ENCODE measurements at places on chromosomes 2 and 18.

- no peak for DNase-seq
Measured at GRCh38 chr2:49978341-49978740, 824.0 kb upstream of the FSHR start.

DNA sequence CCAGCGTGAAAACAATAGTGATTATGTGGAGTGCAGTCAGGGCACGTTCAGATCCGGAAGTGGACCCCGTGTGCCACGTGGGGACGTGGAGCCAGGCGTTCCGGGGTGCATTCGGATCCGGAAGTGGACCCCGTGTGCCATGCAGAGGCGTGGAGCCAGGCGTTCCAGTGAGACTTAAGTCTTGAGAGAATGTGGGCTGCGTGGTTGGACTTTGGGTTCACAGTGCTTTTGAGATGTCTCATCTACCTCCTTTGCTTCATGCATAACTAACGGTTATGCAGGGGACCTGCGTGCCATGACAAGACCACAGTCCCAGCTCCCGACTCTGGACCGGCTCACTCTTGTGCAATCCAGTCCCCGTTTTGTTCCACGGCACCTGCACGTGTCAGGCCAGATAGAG is 28.8 kb downstream of the CTDP1 start:
- DNase-seq: no peak

DNA sequence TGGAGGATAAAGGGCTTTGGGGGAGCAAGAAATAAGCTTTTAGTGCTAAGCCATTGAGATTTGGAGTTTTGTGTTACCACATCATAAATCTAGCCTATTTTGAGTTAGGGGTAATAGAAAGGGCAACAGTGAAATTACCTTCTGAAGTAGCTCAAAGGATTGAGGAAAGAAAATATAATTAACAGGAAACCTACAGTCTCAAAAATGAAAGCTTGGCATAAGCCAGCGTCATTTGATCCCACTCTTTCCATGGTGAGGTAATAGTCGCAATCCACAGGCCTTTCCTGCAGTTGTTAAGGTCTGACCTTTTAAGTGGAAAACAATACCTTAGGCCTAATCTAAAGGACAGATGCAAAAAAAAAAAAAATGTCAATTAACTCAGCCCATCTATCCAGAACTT is 182.7 kb downstream of the UXS1 start:
- DNase-seq: no peak

DNA sequence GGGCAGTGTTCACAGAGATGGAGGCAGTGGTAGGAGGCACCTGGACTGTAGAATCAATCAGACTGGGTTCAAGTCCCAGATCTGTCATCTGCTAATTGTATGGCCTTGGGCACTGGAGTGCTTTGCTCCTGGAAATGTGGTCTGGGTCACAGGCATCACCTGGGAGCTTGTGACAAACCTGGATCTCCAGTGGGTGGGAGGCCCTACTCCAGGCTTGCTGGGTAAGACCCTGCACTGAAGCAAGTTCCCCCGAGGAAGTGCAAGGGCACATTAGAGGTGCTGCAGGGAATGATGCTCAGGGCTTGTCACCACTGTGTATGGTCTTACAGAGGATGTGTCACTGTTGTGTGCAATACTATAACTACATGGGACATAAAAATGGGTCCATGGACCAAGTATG is 220.5 kb upstream of the ID2 start:
- no peak for DNase-seq

DNA sequence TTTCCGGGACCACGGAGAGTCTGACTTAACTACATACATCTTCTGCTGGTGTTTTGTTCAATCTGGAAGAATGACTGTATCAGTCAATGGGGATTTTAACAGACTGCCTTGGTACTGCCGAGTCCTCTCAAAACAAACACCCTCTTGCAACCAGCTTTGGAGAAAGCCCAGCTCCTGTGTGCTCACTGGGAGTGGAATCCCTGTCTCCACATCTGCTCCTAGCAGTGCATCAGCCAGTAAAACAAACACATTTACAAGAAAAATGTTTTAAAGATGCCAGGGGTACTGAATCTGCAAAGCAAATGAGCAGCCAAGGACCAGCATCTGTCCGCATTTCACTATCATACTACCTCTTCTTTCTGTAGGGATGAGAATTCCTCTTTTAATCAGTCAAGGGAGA is 23.1 kb downstream of the ICOS start:
- no peak for DNase-seq

- peak; percentile 67 for DNase-seq
Measured at GRCh38 chr18:6414723-6415417, at the start of gene L3MBTL4. Gene L3MBTL4 (minus strand): TSS chr18:6414911. CDS start chr18:6311625, 103,286 bp downstream.

GRCh38 chr2:240437861-240438809 is 2.7 kb downstream of the GPC1 start:
- peak; percentile 63 for DNase-seq

- DNase-seq: peak; percentile 83
Measured at GRCh38 chr2:26412091-26412673, 10.5 kb downstream of the DRC1 start.

- no peak for DNase-seq
Measured at GRCh38 chr2:222577341-222577740, 78.6 kb downstream of the FARSB start.

GRCh38 chr2:54535599-54536195 is 79.6 kb downstream of the SPTBN1 start:
- peak; percentile 89 for DNase-seq

GRCh38 chr2:86623043-86623493 is 597 bp downstream of the RNF103 start:
- peak; percentile 80 for DNase-seq

GRCh38 chr2:46814160-46814961 is 101.2 kb downstream of the MCFD2 start:
- DNase-seq: peak; percentile 87

DNA sequence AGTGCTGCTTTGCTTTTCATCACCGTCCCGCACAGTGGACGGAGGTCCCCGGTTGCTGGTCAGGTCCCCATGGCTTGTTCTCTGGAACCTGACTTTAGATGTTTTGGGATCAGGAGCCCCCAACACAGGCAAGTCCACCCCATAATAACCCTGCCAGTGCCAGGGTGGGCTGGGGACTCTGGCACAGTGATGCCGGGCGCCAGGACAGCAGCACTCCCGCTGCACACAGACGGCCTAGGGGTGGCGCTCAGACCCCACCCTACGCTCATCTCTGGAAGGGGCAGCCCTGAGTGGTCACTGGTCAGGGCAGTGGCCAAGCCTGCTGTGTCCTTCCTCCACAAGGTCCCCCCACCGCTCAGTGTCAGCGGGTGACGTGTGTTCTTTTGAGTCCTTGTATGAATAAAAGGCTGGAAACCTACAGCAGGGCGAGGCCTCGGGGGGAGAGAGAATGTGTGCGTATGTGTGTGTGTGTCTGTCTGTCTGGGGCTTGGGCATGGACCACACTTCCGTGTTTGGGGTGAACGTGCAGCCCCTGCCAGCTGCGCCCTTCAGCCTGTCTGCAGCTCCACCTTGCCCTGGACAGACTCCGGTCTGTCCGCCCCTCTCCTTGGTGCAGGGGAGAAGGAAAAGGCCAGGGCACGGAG is 32.3 kb downstream of the GPC1 start:
- no peak for DNase-seq

DNA sequence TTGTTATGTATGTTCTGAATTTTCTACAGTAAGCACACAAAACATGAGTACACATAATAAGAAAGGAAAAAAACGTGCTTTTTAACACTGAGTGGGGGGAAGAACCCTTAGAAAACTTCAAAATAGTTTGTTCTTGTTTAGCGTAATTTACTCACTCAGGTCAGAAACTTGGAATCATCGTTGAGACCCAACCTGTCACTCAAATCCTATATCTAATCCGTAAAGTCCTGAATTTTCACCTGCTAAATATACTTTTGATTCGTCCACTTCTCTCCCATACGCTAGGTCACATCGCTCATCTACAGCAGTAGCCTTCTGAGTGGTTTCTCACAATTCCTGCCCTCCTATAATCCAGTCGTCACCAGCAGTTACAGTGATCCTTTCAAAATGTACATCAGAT is 767 bp downstream of the TPRKB start:
- DNase-seq: no peak

DNA sequence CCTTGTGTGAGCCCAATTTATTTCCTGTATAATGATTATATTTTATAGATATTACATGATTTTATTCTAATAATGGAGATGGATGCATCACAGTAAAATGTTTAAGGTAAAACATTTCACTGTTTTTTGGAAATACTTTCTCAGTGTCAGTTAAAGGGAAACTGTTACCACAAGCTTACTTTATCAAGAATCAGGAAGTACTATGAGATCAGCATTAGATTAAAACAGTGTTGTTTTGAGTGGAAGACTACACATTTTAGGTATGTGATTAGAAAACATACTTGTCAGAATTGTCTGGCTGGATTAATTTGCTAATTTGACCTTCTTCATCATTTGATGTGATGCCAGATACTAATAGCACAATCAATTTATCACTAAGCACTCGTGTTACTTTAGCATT is at the start of gene HRH4:
Gene HRH4, plus strand, starts transcription at position 250 of the 400 bp plus-strand sequence. Its CDS starts 92 bp downstream, at position 342.
- DNase-seq: no peak
